ENCODE measurements at places on chromosomes 6 and 20. TPM values are rescaled to one million over a fixed set of nuclear protein-coding genes. Genes with fewer than 3 reads are reported as not detected.

GRCh38 chr20:51979226-51979625 is 176.9 kb upstream of the SALL4 start:
- no peak for DNase-seq

ISM1 gene
- not detected for total RNA-seq

GRCh38 chr20:40591536-40591935 is 97.5 kb downstream of the MAFB start:
- no peak for DNase-seq

DNA sequence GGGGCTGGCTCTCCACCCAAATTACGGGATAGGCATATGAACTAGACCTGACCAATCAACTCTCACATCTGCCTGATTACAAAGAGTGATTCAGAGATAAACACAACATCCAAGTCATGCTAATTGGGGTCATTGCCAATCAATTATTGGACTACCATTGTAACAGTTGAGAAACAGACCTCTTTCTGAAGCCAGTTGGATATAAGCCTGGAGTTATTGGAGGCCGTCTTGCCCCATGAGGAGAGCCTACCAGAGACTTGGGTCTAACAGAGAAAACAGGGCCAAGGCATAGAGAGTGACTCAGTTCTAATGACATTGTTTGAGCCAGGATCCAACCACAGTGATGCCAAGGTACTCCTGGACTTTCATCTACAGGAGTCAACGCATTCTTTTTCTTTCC is 39.4 kb upstream of the HIVEP2 start:
- no peak for DNase-seq

DNA sequence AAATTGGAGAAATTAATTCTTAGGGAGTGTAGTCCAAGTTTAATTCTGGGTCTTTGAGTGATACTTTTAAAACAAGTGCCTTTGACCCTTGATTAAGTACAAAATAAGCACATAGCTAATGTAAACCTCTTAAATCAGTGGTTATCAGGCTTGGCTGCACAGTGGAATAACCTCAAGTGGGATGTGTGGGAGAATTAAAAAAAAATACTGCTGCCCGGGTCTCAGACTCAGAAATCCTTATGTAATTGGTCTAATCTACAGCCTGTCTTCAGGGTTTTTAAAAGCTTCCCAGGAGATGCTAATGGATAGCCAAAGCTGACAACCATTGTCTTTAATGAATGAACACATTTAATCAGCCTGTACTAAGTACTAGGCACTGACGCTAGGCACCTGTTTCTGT is 28.5 kb upstream of the TMEM14A start:
- no peak for DNase-seq

SLC12A5 gene
- total RNA-seq: 1.8 TPM

DNA sequence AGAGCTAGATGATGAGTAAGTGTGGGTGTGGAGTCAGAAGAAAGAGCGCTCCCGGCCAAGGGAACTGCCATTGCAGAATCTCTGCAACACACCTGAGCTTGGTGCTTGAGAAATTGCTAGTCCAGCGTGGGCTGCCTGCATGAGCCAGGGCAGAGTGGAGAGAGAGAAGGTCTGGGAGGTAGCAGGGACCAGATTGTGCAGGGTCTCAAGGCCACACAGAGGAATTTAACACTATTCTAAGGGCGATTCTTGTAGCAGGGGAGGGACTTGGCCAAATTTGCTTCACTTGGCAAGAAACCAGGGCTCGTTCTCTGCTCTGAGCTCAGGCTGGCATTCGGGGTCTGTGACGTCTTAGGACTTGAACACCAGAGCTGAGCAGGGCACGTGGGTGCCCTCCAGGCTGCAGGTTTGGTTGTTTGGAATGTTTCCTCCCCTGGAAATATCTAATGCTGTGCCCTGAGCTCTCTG is 53.5 kb downstream of the BCAS4 start:
- no peak for DNase-seq

CYP39A1 gene
- not detected for total RNA-seq

HSPA1L gene
- 0.74 TPM for total RNA-seq

EDN1 gene
- 493 TPM for total RNA-seq

GRCh38 chr6:111644893-111645430 is 39.3 kb upstream of the TRAF3IP2 start:
- DNase-seq: no peak

- no peak for DNase-seq
Observed at GRCh38 chr6:4394786-4395185, 259.4 kb upstream of the ECI2 start.
